IPS DF 6.9 (cell line): ENCODE measurements at places on chromosomes 6 and 20.

DNA sequence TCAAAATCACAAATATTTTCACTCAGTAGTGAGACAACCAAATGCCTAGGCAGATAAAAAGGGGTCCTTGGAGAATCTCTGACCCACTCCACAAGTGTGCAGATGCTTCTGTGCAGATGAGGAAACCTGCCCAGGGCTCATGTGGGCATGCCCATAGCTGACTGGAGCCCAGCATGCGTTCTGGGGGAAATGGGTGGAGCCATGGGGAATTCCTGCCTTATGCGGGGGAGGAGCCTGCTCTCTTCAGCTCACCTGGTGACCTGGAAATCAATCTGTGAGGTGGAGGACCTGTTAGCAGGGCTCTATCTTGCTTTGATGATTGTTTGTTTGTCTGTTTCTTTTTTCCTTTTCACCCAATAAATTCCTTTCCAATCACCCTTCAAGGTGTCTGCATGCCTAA, 23.4 kb upstream of the PLN start:
- DNase-seq: no peak
- H3K4me3 ChIP-seq: no peak overlapping the region
- H3K27me3 ChIP-seq: no peaks in the 10 kb centered on the region
- 0 out of 2 replicates have a peak, but pooled peaks cover 2% of the 10 kb centered on the region for H3K4me1 ChIP-seq
- no peak overlapping the region for H3K27ac ChIP-seq

DNA sequence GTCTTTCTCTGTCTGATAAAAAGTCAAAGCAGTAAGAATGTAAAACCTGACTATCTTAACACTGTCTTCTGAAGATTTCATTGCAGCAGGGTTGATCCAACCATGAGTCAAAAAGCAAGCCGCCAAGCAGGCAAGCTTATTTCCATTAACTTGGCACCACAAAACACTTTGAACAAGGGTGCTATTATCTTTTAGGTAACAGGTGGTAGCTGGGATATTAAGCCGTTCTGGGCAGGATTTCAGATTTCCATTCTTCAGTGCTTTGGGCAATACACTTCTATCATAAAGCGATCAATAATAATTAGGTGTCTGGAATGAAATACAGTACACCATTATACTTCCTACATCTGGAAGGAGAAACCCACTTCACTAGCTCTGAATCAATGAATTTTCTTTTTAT, 181.9 kb downstream of the TBC1D7 start:
- H3K27me3 ChIP-seq: no peaks in the 10 kb centered on the region
- no peak overlapping the region for H3K27ac ChIP-seq
- DNase-seq: no peak
- H3K4me1 ChIP-seq: no peaks in the 10 kb centered on the region
- H3K4me3 ChIP-seq: no peak overlapping the region
- H3K36me3 ChIP-seq: no peaks in the 10 kb centered on the region

- H3K36me3 ChIP-seq: no peaks in the 10 kb centered on the region
- no peaks in the 10 kb centered on the region for H3K4me1 ChIP-seq
- DNase-seq: no peak
- no peaks in the 10 kb centered on the region for H3K27me3 ChIP-seq
Measured at GRCh38 chr6:19362396-19362795, 474.8 kb upstream of the ID4 start.

- no peaks in the 10 kb centered on the region for H3K4me1 ChIP-seq
- no peaks in the 10 kb centered on the region for H3K36me3 ChIP-seq
- H3K27ac ChIP-seq: no peak overlapping the region
- no peaks in the 10 kb centered on the region for H3K27me3 ChIP-seq
- DNase-seq: no peak
- no peak overlapping the region for H3K4me3 ChIP-seq
Measured at GRCh38 chr6:5095236-5095635, 10.1 kb downstream of the PPP1R3G start.

DNA sequence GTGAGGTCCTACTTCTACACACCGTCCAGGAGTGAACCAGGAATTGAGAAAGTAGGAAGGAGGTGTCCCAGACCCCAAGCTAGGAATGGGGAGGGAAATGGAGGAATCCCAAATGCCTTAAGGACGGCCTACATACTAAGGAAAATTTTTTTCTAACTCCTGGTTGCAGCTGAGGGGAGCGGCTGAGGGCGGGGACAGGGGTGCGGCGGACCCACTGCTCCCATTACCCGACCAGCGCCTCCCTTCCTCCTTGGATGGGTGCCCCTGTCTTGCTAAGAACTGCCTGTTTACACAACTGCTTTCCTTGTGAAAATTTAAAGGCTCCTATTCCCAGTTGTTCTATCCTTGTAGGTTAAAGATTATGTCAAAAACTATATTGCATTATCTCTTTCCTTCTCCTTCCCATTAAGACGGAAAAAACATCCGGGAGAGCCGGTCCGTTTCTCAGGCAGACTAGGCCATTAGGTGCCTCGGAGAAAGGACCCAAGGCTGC, 699 bp upstream of the HSPA1B start:
- no peaks in the 10 kb centered on the region; the same call in 1 of the 2 replicates for H3K36me3 ChIP-seq
- H3K27ac ChIP-seq: peak overlapping the region; percentile 66
- DNase-seq: no peak
- H3K4me3 ChIP-seq: peak overlapping the region; percentile 33; the same call in 1 of the 2 replicates
